ENCODE measurements at places on chromosomes 7 and 10. TPM values are rescaled to one million over a fixed set of nuclear protein-coding genes. Genes with fewer than 3 reads are reported as not detected.

- no peak for ATAC-seq
These were observed 37.2 kb downstream of the CALML3 start for GRCh38 chr10:5561704-5562645.

DNA sequence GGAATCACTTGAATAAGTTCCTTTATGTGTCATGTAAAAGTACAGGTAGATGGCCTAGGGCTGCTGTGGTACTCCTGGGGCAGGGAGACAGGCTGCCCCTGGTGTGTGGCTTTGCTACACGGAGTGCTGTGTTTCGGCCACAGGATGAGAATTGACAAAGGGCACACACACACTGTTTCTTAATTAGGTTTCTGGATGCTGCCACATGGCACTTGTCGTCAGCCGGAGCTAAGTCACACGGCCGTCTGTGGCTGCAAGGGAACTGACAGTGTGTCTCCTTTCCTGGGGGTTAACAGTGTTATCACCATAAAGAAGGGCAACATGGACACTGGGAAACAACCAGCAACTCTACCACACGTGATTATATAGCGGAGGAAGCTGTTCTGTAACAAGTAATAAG is 55.7 kb upstream of the CREB5 start:
- ATAC-seq = no peak

DNA sequence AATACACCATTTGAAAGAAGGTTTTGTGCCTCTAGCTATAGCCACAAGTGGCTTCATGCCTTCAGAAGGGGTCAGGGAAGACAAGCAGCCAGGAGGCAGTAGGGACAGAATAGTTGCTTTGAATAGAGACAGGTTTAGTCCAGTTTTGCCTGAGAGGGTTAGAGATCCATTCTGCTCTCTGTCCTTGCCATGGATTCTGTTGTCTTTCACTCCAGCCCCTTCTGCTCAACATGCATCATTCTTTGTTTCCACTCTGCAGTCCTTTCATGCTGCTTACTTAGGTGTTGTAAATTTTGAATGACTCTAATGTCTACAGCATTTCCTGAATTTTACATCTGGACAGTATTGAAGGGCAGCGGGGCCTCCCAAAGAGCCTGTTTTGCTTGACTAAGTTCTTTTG is 60.3 kb downstream of the CNTNAP2 start:
- no peak for ATAC-seq

DNA sequence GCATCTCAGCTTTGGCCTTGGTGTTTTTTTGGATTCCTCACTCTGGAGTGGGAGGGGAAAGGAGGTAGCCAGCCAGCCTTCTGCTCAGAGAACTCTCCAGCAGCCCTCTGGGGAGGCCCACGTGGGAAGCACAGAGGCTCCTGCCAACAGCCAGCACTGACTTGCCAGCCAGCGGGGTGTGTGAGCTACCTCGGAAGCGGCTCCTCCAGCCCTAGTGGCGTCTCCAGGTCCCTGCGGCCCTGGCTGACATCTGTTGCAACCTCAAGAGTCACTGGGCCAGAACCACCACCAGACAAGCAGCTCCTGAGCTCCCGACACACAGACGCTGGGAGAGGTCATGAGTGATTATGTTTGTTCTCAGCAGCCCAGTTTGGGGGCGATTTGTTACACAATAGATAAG is 180.2 kb upstream of the FZD8 start:
- ATAC-seq = peak; percentile 92

DNA sequence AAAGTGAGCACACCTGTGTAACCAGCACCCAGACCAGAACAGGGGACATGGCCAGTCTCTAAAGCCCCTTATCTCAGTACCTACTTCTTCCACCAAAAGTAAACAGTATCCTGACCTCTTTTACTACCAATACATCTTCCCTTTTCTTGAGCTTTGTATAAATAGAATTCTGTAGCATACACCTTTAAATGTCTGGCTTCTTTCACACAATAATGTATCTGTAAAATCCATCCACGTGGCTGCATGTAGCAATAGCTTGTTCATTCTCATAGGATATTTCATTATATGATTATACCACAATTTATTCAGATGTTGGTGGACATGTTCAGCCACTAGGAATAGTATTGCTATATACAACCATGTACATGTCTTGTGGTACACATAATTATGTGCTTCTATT is 40.6 kb downstream of the BTBD16 start:
- no peak for ATAC-seq

- ATAC-seq = no peak
These were observed 138.0 kb downstream of the FAM53B start for GRCh38 chr10:124605856-124606812.

GRCh38 chr10:93579089-93579488 is 12.6 kb downstream of the FFAR4 start:
- ATAC-seq = no peak

DNA sequence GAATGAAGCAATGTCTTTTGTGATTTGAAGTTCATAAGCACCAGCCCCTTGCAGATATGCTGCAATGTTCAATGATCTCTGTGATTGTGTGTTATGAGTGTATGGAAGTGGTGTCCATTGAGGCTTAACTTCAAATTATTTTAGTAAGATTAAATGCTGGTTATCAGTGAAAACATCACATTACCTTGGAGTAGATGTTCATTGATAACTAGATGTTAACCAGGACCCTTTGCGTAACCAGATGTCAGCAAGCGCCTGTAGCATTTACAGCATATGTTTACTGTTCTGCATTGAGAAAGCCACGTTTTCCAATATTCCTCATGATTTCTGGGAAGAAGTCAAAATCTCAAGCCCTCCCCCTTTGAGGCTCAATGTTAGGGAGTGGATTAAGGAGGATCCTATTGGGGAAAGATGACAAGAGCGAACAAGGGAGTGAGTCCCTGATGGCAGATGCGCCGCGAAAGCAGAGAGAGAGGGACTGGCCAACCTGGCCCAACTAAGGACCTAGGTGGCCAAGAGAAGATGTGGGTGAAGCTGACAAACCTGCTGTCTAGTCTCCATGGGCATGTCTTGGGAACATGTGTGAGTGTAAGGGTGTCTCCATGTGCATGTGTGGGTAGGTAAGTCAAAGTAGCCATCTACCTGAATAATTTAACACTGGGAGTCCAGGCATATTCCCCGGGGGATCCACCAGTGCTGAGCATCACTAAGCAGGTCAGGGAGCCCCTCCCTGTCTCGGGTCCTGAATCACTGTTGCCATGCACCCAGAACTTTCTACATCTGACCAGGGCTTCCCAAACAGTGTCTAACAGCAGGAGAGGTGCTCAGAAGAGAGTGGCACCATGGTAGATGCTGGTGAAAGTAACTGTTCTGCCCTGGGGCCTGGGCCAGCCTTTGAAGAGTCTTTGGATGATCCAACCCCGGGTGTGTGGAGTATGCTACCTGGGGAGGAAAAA is 141.6 kb upstream of the GDF10 start:
- no peak for ATAC-seq

- ATAC-seq = no peak
These were observed 565.0 kb downstream of the XPNPEP1 start for GRCh38 chr10:109358325-109358724.

The ALDH18A1 gene
- total RNA-seq = 19.1 TPM

The RBP4 gene
- total RNA-seq = not detected

The CHST3 gene
- 35.2 TPM for total RNA-seq

The GPR85 gene
- total RNA-seq = 0.22 TPM

All from gastroesophageal sphincter (tissue), 4 donors.